ENCODE measurements at places on chromosomes 2 and 18.

DNA sequence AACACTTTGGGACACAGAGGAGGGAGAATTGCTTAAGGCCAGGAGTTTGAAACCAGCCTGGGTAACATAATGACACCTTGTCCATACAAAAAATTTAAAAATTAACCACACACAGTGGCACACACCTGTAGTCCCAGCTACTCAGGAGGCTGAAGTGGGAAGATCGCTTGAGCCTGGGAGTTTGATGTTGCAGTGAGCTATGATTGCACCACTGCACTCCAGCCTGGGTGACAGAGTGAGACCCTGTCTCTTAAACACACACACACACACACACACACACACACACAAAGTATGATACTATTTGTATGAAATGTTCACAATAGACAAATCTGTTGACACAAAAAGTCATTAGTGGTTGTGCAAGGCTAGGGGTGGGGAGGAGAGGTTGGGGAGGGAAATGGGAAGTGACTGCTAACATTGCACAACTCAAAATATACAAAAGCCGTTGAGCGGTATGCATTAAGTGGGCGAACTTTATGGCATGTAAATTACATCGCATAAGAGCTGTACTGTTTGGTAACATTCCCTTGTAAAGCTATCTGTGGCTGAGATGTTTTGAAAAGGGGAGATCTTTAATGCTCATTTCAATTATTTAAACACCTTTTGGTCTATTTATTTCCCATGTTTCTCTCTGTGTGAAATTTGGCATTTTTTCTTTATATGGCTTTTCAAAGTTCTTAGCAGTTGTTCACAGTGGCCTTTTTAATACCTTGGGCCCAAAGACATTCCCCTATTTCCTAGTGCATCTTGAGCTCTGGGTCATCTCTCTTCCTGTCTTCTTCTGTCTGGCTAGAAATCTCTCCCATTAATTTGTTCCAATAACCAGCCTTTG, 58.9 kb upstream of the ZNF516 start:
- DNase-seq = peak; percentile 96

DNA sequence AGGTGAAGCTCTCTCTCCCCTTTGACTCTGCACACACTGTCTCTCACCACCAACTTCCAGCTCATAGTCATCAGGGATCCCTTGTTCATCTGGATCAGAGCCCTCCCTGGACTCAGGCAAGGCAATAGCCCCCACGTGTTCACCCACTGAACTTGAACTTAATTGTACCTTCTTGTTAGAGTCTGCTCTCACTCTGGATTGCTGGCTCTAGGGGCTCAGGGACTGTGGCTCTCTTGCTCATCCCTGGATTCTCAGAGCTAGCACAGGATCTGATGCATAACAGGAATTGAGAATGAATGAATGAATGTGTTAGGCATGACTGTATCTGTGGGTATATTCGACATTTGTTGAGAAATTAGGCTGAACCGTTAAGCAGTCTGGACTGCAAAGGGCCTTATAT, 16.7 kb upstream of the ASAP2 start:
- no peak for DNase-seq

GRCh38 chr2:9780368-9781130, 62.7 kb upstream of the TAF1B start:
- no peak for DNase-seq

DNA sequence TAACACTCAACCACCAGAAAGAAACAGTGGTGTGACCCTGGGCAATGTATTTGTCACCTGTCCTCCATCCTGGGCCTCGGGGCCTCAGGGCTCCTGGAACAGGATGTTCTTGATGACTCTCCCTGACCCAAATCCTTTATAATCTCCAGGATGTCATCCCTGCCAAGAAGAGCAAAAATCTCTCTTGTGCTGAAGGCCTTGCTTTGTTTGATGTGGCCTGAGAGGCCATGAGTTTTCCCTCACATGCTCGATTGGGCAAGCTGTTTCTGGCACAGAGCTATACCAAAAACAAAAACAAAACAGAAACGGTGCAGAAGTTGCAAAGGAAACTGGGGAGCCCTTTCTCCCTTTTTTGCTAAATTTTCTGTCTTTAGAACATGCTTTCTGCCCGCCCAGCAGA, 35.7 kb upstream of the ST3GAL5 start:
- DNase-seq = no peak

- no peak for DNase-seq
Measured at GRCh38 chr2:193841384-193842150, 1646.8 kb upstream of the TMEFF2 start.

GRCh38 chr2:178199334-178199733, 5.0 kb downstream of the OSBPL6 start:
- no peak for DNase-seq

Measured in HL-60 (cell line).